ENCODE measurements at places on chromosomes 6 and 20.
A peak's percentile ranks its signal among the peaks of the same experiment; 100 is the strongest.

DNA sequence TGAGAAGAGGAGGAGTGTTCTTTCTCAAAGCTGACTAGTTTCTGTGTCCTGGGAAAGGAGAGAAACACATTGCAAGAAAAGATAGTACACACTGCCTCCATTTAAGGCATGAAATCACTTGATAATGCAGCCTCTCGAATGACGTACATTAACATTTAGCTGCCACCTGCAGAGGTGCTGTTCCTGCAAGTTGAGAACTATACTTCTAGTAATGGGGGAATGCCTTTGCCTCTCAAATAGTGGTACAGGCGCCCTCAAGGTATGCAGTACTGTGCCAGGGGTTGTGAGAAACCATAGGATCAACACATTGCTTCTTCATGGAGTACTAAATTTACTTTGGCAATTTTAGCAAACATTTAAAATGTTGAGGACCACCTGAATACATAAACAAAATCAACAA lies 20.1 kb downstream of the IMPG1 start:
- DNase-seq: no peak

DNA sequence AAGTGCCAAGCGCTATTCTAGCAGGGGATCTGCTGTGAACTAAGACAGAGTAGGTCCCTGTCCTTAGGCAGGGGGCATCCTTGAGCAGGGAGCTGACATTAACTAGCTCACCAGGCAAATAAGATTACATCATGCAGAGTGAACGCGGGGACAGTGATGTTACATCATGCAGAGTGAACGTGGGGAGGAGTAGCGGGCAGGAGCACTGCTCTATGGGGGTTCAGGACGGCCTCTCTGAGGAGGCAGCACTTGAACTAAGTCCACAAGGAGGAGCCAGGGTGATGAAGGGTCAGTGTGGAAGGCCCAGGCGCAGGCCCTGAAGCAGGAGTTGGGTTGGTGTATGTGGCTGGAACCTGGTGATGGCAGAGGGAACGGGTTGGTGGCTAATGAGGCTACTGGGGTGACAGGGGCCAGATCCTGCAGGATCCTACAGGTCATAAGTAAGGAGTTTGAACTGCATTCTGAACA lies 38.7 kb downstream of the KAT14 start:
- no peak for DNase-seq

DNA sequence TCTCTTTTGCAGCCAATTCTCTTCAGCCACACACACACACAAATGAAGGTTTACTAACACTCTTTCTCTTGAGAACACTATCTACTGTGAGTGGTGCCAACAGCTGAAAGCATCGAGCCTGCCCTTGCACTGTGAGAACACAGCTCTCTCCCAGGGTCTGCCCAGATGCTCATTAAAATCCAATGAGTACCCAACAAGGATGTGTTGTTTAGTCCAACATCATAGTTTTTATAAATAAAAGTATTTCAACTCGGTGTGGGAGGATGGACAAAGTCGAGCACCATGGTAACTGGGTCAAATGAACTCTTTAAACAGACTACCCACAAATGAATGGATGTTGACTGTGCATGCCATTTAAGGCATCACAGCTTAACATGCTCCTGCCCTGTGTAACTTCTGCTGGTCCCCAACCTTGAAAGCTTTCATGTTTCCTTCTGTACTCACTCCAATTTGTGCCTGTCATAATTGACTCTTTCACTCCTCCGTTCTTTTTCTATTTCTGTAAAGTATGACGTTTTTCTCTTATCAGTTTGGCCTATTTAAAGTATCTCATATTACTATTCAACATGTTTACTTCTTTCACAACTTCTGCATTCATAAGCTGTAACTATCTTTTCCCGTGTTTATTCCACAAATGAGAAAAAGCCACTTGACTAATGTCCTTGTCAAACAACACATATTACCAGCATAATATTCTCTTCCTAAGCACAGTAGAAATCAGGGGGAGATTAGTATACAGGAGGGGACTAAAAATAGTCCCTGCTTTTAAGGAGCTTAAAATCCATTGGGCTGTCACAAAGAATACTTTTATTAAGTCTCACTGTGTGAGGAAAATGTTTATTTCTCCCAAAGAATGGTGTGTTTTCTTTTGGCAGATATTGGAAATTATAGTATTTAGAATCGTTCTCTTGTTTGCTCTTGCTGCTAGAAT lies 215.4 kb downstream of the RFPL4B start:
- DNase-seq: no peak

- no peak for DNase-seq
Observed at GRCh38 chr20:51424270-51425117, 118.0 kb downstream of the NFATC2 start.

- no peak for DNase-seq
Observed at GRCh38 chr6:711925-712324, 19.0 kb upstream of the EXOC2 start.

DNA sequence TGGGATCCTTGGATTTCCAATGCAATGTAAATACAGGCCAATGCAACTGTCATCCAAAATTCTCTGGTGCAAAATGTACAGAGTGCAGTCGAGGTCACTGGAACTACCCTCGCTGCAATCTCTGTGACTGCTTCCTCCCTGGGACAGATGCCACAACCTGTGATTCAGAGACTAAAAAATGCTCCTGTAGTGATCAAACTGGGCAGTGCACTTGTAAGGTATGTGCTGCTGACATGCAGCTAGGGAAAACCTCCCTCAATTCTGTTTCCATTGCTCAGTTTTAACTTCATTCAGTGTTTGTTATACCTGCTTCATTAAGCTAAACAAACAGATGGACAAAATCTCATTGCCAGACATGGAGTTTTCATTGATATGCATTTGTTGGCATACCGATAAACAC lies 397.1 kb downstream of the ARHGAP18 start:
- DNase-seq: no peak

GRCh38 chr6:123763904-123764303 lies 39.8 kb upstream of the NKAIN2 start:
- DNase-seq: no peak

- peak; percentile 13 for DNase-seq
Observed at GRCh38 chr6:104789770-104790190, 69.9 kb downstream of the HACE1 start.

GRCh38 chr6:45438151-45438550 lies 60.4 kb upstream of the SUPT3H start:
- DNase-seq: no peak

DNA sequence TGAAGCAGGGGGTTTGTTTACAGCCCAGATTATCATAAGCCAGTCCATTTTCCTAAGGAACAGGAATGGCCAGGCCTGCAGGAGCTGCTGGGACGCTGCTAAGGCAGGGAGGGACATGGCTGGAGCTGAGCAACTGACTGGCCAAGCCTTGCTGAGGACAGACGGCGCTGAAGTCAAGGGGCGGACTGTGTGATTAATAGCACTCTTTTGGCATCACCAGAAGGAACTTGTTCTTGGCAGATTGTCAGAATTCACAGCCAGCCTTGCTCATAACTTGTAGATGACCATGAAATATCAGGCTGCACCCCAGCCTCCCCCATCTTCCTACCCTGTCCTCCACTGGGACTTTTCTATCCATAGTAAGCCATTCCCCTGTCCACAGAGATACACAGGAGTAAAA lies 218.8 kb upstream of the RNF24 start:
- DNase-seq: no peak

GRCh38 chr20:35690265-35690664 lies 8.9 kb downstream of the NFS1 start:
- DNase-seq: no peak

DNA sequence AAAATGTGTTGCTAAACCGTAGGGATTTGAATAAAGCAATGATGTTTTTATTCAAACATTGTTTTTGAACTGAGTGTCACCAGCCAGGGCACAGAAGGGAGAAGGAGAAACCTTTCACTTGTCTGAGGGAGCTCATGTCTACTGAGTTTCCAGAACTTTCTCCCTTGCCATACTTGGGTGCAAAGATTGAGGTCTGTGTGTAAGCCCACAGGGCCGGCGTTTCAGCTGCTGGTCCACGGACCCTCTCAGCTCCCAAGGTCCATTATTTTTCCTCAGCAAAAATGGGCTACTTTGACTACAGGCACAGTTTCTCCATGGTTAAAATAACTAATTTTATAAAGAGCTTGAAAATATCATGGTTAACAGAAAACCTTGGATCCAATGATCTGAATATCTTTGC lies 32.6 kb downstream of the PSMG4 start:
- no peak for DNase-seq

GRCh38 chr6:25112322-25112773 lies 166.8 kb upstream of the CARMIL1 start:
- DNase-seq: no peak

GRCh38 chr20:61166324-61166723 lies 85.7 kb upstream of the CDH4 start:
- DNase-seq: no peak

DNA sequence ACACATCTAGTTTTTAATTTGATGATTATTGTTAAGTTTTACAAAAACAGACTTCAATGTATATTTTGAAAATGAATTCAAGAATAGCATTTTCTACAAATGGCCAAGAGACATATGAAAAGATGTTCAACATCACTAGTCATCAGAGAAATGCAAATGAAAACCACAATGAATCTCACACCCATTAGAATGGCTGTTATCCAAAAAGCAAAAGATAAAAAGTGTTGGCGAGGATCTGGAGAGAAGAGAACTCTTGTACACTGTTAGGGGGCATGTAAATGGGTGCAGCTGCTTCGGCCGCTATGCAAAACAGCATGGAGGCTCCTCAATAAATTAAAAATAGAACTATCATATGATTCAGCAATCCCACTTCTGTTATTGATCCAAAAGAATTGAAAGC lies 185.8 kb upstream of the CCN2 start:
- DNase-seq: no peak

DNA sequence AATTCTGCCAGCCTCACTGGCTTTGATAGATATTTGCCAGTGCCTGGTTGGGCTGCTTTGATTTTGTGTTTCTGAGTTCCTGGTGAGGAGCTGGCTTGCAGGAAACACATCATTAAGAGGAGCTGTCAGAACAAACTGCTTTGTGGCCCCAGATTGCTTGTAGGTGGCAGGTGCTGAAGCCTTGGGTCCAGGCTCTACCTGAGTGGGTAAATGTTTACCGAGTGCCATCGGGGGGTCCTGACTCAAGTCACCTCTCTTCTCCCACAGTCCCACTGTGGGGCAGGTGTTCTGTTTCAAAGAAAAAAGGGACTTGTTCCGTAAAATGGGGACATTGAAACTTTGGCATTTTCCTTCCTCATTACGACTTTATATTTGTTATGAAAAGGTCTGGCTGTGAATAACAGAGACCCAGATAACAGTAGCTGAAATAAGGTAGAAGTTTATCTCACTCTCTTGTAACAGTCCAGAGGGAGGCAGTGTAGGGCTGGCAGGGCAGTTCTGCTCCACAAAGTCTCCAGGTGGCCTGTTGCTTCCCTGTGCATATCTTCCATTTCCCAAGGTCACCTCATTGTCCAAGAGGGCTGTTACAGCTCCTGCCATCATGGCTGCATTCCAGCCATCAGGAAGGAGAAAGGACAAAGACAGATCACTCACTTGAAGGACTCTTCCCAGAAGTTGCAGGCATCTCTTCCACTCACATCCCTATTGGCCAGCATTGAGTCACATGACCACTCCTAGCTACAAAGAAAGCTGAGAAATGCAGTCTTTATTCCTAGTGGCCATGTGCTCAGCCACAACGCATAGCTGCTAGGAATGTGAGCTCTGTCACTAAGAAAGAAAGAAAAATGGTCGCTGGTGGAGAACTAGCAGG lies 149.9 kb upstream of the KCNG1 start:
- no peak for DNase-seq

DNA sequence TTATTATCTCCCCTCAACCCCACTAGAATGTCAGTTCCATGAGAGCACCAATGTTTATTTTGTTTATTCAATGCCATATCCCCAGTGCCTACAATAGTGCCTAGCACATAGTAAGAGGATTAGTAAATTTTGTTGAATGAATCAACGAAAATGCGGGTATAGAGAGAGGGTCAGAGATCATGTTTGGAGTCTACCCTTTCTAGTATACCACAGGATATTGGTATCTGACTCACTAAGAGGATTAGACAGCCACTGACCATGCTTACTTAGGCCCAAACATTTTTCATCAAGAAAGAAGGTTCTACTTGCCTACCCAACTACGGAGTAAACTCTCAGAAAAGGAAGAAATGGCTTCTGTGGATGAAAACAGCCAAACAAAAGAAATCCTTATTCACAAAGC lies 356.8 kb downstream of the BTBD9 start:
- no peak for DNase-seq

- no peak for DNase-seq
Observed at GRCh38 chr6:149342525-149342924, 25.0 kb downstream of the TAB2 start.

Measured in KG1 (cell line).